Tongue (tissue), 3 donors: ENCODE measurements at places on chromosomes 7 and 10. TPM values are rescaled to one million over a fixed set of nuclear protein-coding genes. Genes with fewer than 3 reads are reported as not detected.

- no peak for DNase-seq
Observed at GRCh38 chr7:29091715-29092114, 54.6 kb downstream of the CPVL start.

- DNase-seq: peak; percentile 26
Observed at GRCh38 chr10:90148116-90148855, 446.9 kb downstream of the KIF20B start.

GRCh38 chr7:73669288-73669701 is 1.7 kb downstream of the VPS37D start:
- no peak for DNase-seq

DNA sequence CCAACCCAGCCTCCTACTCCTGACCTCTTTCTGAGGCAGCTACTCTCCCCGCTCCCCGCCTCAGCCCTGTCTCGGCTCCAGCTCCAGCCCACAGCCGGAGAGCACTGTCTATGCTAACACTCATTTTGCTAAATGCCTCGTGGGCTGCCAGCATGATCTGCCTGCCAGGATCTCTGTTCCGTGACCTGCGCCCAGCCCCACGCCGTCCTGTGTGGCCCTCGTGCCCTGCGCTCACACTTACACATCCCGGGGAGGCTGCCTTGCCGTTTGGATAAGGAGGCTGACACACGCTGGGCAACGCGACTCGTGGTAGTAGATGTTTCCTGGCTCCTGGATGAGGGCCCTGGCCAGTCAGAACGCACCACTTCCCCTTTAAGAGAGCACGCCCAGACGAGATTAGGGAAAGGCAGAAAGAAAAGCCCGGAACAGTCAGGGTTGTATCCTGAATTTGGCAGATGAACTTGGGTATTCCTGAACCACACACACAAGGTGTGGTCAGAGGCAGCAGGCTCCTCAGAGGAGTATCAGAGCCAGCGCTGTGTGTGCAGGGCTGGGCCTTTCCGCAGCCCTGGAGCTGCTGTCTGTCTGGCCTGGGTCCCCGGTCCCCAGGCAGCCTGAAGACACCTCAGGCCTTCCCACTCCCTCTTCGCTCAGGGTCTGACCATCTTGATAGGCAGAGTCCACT is 97.7 kb upstream of the EFCAB10 start:
- DNase-seq: peak; percentile 43

DNA sequence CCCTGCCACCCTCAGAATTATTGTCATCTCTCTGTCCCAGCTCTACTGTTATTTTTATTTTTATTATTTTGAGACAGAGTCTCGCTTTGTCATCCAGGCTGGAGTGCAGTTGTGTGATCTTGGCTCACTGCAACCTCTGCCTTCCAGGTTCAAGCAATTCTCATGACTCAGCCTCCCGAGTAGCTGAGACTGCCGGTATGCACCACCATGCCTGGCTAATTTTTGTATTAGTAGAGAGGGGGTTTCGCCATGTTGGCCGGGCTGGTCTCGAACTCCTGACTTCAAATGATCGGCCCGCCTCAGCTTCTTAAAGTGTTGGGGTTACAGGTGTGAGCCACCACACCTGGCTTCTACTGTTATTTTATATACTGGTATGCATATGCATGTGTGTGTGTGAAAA is 11.0 kb downstream of the CALHM2 start:
- no peak for DNase-seq

Gene AQP1
- total RNA-seq: 107 TPM

Gene LOXL4
- 10.5 TPM for total RNA-seq

DNA sequence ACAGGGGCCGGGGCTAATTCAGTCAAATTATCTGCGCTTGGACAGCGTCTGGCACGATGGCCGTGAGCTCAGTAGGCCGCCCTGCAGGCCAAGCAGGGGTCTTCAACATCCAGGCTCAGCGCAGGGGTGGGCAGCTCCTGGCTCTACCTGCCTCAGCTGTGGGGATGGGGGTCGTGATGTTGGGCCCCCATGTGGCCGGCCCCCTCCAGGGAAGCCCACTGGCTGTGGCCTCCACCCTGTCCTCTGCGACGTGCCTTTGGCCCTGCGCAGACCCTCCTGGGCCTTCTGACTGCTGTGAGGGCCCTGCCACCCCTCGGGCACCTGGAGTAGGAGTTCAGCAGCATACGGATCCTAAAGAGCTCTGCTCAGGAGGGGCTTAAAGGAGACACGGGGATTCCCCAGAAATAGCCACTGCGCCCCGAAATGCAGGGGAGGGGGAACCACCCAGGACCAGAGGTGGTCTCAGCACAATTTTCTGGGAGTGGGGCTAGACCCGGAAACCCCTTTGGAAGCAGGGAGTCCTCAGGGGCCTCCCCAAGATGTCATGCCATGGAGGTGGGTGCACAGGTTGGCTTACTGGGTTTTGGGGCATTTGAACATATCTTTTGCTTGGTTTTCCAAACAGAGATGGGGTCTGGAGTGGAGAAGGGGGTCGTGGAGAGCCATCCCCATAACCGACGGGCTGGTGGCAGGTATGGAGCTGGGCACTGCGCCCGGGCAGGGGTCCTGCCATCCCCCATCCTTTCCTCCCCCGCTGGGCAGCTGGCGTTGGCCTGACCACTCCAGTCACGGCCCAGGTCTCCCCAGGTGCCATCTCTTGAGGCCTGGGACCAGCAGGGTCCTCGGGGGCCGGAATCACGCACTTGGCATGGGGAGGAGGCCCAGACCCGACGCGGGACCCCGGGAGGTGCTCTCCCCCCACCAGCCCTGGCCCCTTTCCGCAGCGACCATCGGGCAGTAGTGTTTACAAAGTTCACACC is 4.0 kb upstream of the ADAP1 start:
- no peak for DNase-seq

DNA sequence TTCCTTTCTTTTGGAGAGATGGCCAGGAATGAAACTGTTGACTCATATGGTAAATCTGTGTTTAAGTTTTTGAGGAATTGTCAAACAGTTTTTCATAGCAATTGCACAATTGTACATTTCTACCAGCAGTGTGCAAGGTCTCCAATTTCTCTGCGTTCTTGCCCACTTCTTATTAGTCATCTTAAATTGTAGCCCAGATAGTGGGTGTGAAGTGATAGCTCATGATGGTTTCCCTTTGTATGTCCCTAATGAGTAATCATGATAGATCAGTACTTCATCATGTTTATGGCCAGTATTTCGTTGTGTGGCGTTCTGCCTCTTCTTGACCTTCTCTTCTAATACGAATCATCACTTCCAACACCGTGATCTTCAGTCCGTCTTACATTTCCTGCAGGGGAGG is 136.3 kb downstream of the DOCK1 start:
- DNase-seq: no peak

Gene VWDE
- total RNA-seq: 3.1 TPM

Gene SPDYE11
- total RNA-seq: not detected

DNA sequence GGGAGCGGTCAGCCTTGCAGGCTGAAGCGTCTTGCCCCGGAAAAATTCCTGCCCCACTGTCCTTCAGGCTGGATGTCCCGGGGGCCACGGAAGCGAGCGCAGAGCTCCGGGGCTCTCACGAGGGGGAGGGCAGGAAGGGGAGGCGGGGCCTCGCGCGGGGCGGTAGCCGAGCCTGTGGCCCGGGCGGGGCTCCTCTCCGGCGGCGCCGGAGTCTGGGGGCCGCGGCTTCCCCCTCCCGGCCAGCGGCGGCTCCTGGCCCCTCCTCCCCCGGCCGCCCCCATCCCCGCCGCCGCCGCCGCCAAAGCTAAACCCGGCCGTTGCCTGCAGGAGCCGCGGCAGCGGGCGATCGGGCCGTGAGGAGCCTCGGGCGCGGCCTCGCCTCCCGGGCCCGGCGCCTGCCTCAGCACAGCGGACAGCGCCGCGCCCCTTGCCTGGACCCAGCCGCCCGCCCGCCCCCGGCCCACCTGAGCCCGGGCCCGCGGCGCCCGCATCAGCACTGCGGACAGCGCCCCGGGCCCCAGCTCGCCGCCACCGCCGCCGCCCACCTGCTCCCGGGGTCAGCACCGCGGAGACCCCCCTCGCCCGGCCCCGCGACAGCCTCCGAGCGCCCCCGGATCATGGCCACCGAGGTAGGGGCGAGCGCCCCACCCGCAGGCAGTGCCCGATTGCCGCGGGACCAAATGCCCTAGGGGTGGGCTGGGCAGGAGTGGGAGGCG is at the start of gene GOLGA7B:
Gene GOLGA7B (plus strand): TSS at position 157 of the 716 bp plus-strand sequence. CDS start 461 bp downstream, at position 618.
- peak; percentile 81 for DNase-seq

GRCh38 chr10:131703541-131703940 is 197.3 kb upstream of the PPP2R2D start:
- DNase-seq: no peak

DNA sequence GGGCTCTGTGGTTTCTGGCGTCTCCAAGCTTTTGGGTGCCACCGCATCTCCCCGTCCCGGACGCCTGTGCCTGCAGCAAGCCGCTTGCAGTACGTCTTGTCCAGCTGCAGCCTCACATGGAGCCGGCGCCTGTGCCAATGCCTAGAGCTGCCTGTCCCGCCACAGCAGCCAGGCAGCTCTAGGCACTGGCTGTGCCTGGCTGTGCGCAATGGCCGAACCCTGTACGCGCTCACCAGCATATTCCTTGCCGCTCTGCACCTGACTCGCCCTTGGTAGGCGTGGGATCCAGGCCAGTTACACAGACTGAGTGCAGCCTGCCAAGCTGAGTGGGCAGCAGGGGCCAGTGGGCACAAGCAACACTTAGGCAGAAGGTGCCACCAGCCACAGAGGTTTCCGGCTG is 381.2 kb upstream of the SORCS1 start:
- no peak for DNase-seq

Gene MRC1
- total RNA-seq: 8.7 TPM

DNA sequence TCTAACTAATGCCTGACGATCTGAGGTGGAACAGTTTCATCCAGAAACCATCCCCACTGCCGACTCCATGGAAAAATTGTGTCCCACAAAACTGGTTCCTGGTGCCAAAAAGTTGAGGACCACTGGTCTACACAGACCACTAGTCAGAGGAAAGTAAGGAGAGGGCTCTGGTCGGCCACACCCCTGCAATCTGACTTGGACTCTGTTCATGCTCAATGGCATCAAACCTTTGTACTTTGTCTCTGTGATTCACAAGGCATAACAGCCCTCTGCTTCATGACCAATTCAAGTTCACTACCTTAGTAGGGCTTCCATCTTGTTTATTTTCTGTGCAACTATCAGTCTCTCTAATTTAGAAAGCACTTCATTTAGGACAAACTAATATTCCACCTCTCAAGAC is 1.8 kb downstream of the TUBAL3 start:
- no peak for DNase-seq

Gene RSPH10B
- total RNA-seq: 0.31 TPM

DNA sequence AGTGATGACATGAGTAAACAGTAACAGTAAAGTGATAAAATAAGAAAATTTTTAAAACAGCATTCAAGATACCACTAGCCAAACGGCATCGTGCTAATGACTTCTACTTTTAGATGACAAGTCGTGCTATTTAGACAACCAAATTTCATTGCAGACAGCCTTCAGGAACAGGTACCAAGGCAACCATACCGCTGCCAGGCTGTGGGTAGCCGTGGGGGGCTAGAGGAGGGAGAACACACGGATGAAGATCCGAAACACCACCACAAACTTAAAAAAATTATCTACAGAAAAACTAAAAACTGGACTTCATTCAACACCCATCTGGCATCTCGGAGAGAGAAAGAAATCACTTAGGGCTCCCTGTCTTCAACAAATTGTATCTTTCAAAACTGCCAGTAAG is 89.6 kb downstream of the RSU1 start:
- DNase-seq: no peak

DNA sequence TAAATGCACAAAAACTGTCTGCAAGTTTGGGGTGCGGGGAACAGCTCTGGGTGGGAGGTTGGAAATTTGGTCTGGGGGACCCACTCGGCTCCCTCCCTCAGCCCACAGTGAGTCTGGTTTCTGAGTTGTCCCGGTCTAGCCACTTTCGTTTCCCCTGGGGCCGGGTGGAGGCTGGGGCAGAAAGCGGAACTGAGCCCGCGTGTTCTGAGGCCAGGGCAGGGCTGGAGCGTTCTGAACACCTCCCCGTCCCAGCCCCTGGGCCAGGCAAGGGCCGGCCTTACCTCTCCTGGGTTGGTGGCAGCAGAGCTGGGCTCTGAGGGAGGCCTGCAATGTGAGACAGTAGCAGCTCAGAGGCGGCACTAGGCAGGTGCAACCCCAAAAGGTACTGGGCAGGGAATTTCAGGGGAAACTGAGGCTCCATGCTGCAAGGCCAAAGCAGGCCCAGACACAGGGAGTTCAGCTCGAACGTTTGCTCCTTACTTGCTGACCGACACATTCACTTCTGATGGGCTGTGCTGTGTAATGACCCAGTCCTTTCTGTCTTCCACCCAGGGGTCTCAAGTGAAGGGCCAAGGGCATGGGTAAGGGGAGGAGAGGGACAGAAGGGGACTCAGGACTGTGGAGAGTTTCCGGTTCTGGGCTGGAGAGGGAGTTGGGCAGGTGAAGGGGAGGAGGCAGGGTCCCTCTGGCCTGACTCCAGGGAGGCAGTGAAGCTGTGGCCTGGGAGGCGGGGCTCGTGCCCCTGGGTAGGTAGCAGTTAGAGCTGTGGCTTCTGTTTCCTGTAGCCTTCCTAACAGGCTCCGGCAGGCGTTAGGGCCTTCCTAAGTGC is 3.0 kb downstream of the IRF5 start:
- DNase-seq: no peak

DNA sequence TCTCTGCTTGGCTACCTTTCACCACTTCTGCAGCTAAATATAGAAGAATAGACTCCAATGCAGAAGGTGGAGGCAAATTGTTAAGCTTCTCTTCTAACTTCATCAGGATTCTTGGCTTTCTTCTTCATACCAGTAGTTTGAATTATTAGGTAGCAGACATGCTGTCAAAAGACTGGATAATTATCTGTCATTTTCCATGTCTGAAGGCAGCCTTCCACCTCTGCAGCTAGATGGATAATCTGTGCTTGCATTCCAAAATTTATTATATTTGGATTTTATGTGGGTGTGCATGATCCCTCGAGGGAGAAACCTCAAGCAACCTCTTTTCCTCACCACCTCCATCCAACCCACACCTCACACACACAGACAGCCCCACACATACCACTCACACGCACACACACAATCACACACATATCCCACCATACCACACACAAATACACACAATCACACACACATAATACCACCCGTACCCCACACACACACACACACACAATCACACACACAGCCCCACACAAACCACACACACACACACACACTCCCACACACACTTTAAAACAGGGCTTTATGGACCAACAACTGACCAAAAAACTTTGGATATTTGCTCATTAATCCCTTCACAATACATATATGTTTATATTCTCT is 145.0 kb downstream of the C7orf25 start:
- no peak for DNase-seq

Gene SPDYE8
- not detected for total RNA-seq

- DNase-seq: no peak
Observed at GRCh38 chr10:77060913-77061312, 576.7 kb downstream of the KCNMA1 start.

GRCh38 chr7:22564511-22565045 is 64.6 kb upstream of the STEAP1B start:
- no peak for DNase-seq

Gene ACSM6
- not detected for total RNA-seq

Gene CTBP2
- total RNA-seq: 58.2 TPM

DNA sequence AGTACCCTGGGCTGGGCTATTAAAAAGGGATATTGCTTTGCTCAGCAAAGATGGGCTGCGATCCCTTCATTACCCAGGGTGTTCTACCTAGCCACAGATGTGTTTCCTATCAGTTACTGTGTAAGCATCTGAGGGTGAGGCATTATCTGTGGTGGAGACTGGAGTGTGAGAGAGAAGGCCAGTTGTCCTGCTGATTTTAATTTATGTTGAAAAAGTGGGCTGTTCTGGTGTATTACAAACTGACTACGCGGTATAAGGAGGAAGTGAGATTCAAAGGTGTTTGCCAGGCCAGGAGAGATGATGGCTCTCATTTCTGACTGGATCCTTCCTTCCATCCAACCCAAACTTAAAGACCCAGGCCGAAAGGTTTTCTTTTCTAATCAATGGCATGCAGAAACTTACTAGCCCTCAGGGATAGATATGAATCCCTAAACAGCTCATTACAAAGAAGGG is 7.6 kb downstream of the TCF7L2 start:
- DNase-seq: no peak
